NCI-H526 (cell line): ENCODE measurements at places on chromosomes 2 and 18.

DNA sequence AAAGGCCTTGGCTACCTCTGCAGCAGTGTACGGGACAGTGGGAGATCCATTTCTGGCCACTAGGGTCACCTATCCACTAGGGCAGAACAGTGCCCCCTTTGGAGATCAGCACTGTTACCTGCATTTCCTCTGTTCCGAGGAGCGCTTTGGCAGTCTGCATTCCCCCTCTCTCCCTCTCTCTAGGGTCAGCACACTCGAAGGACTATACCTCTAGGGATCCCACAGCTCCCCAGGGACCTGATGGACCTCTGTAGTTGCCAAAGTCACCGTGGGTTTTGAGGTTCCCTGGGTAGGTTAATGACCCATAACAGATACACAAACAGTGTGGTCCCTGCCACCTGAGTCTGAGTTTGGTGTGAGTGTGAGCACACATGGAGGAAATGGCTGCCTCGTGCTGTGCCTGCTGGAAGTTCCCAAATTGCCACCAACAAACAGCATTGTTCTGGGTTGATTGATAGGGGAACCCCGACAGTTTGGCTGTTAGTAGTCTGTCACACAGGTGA, 99.8 kb upstream of the VWC2L start:
- DNase-seq, result peak; percentile 31

- no peak for DNase-seq
Measured at GRCh38 chr2:161979490-161979889, 94.5 kb downstream of the DPP4 start.

- no peak for DNase-seq
Measured at GRCh38 chr2:217189747-217190146, 329.9 kb upstream of the TNP1 start.

- no peak for DNase-seq
Measured at GRCh38 chr2:11393711-11394236, 49.3 kb upstream of the ROCK2 start.

DNA sequence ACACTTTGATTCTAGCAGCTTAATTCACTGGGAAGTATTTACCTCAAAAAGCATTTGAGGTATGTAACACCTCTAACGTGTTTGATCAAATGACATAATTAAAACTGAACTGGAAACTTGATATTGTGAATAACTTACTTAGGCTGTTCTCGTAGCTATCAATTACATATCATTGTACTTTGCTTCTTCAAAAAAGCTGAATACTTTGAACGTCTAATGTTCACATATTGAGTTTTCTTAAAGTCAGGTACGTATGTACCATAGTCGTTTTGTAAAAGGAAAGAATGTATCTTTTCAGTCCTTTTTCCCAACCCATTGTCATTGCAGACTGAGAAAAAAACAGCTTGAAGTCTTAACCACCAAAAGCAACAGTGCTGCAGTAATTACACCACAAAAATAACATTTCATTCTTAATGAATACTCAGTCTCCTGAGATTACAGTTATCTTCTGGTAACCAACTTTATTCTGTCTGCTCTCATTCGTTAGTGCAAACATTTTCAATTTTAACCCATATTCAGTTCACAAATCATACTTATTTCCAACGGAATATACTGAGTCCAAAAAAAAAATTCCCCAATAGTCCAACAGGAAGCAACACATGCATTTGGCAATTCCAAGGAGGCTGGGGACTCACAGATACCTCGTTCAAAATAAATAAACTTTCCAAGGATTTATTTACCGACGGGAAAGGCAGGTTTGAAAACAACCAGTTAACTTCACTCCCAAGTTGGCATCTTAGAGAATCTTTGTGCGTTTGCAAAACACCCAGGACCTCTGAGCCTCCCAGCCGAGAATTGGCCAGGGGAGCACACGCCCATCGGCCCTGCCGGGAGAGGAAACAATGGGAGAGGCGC, 1.1 kb downstream of the CHN1 start:
- DNase-seq, result peak; percentile 20

- DNase-seq, result no peak
Measured at GRCh38 chr2:167697948-167698347, 549.4 kb downstream of the STK39 start.

DNA sequence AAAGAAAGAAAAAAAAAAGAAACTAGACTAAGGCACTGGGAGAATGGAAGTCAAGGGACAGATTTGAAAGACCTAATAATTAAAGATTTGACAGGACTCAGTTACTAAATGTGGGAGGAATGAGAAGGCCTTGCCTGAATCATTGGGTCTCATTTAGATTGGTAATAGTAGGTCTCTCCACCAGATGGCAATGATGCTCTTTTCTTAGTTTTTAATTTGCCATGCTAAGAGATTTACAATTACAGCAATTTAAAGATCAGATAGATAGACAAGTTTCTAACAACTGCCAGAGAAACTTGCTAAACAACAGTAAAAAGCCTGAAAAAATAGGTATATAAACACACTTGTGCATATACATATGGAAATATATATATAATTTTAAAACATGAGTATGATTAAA, 153.0 kb downstream of the TMEM247 start:
- DNase-seq, result peak; percentile 51

DNA sequence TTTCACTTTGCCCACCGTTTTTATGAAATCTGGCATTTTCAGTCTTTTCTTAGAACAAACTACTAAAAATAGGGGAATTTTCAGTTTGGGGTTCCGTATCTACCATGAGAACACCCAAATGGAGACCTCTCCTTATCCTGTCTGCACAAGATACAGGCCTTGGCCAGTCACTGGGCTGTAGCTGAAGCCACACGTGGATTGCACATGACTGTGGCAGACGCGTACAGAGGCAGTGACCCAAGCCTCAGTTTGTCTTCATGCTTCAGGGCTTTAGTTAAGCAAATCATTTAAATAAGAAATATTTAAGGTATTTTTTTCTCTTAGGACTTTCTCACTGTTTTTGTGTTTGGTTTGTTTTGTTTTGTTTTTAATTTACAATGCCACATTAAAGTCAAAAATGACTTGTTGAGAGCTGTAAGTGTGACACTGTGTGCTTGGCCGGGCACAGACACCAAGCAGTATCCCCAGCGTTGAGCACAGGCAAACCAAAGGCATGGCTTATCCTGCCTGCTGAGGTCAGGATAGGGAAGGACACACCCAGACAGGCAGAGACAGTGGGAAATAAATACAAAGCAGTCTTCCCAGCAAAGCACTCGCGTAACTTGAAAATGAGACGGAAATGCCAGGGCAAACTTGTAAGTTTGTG, 53.3 kb downstream of the TRAPPC12 start:
- no peak for DNase-seq

DNA sequence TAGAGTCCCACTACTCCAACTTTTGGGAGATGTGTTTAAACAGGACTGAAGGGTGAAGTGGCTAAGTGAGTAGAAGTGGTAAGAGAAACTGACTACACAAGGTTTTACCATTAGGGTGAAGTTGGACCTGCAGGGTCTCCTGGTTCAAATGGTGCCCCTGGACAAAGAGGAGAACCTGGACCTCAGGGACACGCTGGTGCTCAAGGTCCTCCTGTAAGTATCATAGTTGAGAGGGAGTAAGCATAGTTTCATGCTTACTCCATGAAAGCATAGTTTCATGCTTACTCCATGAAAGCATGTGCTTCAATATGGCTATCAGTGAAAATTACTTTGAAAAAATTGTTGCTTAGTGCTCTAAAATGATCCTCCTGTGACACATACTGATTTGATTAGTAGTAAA, 19.1 kb downstream of the COL3A1 start:
- DNase-seq, result no peak
